ENCODE measurements at places on chromosomes 4 and X.
A peak's percentile ranks its signal among the peaks of the same experiment; 100 is the strongest.

DNA sequence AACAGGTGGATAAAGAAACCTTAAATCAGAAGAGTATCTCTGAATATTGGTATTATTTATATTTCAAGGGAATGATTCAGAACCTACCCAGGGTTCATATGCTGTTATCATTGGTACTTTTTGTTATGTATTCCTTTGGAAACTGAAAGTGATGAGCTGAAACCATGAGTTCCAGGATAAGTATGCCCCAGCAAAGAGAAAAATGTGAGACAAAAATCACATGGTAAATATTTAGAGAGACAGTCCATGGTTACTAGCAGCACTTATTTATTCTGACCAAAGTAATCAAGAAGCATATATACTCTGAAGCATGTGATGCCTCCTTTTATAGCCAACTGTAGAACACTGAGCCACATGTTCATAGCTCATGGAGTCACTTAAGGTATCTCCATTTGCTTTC is 277.7 kb downstream of the ARAP2 start:
- DNase-seq, result no peak

GRCh38 chr4:26978387-26979053 is 117.9 kb downstream of the STIM2 start:
- DNase-seq, result no peak

DNA sequence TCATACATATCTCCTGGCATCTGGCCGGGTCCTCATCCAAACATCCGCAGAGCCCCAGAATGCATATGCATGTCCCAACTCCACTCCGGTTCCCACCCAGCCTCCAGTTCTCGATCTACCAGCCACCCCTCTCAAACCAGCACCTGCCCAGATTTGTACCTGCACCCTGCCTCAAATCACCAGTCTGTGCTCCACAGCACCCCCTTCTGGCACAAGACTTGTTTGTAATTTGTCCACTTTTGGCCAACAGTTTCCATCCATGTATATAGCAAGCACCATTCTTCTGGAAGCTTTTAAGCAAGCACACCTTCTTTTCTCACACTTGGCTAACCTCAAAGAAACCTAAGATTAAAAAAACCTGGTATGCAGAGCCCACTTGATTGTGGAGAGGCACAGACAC is 644.1 kb downstream of the MID1IP1 start:
- no peak for DNase-seq

DNA sequence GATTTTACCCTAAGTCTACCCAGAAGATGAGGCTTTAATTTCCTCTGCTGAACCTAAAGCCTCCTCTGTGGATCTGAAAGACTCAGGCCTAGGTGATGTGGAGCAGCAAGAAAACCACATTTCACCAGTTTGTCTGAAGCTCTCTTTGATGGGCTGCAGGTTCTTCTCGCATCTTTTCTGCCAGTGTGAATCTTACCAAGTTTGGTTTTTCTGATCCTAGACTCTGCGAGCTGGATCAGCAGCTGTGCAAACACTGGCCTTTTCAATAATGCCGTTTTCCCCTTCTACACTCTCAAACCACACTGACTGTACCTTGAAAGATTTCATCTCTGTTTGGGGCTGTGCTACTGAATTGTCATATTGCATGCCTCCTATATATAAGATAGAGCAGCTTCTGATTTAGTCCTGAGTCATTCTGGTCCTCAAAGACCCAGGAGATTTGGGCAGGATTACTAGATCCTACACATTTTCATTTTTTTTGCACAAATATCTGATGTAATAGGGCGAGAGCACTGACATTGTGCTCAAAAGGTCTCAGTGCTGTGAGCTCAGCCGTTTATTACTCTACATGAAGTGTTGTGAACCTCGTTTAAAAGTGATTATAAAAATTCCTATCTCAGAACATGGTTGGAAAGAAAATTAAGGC is 133.6 kb upstream of the FAM9C start:
- no peak for DNase-seq

DNA sequence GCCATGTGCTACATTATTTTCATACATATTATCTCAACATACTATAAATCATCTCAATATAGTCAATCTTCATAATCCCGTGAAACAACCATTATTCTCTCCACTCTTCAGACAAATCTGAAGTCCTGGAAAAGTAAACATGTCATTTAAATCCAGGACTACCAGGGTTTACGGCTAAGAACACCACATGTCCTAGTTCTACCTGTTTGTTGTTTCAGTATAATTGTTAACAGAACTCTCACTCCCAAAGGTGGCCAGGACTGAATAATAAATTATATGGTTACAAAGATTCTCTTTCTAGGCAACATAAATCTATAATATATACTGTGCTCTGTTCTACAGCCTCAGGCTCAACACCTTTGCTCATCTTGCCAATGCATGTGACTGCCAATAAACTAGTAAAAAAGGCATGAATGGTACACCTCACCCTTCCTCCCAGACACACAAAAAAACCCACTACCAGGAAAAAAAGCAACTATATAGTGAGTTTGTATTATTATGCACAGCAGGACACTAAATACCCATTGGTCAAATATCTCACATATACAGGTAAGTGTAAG is 20.1 kb downstream of the EIF4E start:
- no peak for DNase-seq

- no peak for DNase-seq
Measured at GRCh38 chr4:39565878-39566600, 38.8 kb upstream of the UGDH start.

- DNase-seq, result peak; percentile 92
Measured at GRCh38 chr4:87007528-87008446, 73.0 kb downstream of the AFF1 start.

- DNase-seq, result no peak
Measured at GRCh38 chr4:146927695-146928094, 18.0 kb downstream of the TTC29 start.

DNA sequence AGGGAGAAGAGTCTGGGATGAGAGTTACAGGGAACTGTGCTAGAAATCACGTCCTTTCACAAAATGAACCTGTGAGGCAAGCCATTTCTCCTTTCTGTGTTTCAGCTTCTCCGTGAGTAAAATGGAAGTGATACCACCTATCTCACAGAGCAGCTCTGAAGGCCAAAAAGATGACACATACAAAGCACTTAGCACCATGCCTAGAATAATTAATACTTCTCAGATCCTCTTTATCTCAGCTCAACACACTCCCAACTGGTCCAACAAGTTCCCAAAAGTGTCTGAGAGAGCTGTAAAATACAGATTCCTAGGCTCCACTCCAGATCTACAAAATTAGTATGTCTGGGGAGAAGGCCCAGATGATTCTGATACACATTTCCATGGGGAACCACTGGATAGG is 38.3 kb downstream of the LHFPL1 start:
- no peak for DNase-seq

GRCh38 chr4:81883004-81883403 is 411.3 kb upstream of the RASGEF1B start:
- DNase-seq, result no peak

DNA sequence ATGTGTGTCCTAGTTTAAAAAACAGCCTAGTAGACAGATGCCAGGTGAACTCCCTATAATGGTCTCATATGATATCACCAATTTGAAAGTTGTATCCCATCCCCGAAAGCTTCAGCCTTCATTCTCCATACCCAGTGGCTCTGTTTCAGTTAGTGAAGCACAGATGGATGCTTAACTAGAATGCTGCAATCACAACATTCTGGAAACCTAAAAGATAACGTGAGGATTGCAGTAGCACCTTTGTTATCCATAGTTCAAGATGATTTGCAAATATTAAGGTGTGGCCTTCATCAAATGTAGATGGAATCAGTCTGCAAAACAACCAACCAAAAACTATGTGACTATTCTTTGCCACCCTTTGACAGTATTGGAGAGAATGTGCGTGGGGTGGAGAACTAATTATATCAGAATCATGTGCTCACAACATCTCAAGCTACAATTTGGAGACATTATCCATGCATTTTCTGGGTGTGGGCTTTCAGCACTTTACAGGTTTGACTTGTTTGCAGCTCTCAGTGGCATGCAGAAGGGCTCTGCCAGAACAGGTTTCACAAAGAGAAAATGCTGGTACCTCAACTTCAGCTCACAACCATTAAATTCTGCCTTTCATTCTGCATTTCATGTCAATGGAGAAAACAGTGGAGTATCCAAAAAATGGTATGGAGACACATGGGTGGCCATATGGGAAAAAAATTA is 18.3 kb upstream of the PPID start:
- no peak for DNase-seq

DNA sequence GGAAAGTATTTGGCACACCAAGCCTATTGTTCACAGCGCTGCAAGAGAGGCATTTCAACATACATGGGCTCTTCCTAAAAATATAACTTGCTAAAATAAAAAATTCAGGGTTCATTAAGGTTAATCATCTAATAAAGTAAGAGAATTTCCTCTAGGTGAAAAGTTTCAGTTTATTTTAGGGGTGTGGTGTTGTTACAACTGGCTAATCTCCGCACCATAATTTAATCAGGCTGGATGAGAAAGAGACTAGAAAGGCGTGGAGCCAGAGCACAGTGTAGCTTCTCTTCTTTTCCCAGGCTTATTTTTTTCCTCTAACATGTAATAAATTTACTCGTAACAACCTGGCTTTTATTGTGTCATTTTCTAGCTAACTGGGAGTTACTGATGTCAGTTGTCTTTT is 47.9 kb downstream of the FHL1 start:
- DNase-seq, result no peak

GRCh38 chr4:73067971-73068394 is 1.5 kb downstream of the COX18 start:
- no peak for DNase-seq

- DNase-seq, result no peak
Measured at GRCh38 chr4:7607156-7607910, 172.6 kb upstream of the PSAPL1 start.

DNA sequence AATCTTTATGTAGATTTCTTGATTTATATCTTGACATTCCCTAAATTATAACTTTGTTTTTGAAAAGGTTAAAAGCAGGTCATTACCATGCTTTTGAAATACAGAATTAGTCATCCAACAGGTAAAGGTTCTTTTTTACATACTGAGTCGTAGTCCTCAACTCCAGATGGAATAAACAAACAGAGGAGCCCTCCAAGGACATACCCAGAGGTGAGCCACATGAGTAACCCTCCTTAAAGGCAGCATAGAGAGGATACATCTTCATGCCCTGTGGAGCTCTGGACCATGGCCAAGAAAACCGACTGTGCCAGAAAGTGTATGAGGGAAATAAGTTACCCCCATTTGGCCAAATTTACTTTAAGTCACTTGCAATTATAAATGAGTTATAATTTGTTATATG is 95.3 kb upstream of the MCF2 start:
- DNase-seq, result no peak

DNA sequence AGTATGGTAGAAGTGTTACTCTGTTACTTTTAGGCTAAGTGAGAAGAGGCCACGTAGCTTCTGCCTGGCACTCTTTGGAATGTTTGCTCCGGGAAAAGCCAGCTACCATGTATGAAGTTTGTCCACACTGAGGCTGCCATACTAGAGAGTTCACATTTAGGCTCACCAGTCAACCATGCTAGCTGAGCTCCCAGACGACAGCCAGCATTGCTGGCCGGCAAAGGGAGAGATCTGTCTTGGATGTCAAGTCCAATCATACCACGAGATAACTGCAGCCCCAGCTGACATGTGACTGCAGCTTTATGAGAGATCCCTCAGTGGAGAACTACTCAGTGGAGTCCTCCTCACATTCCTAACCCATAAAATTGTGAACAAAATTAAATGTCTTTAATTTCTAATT is 321.2 kb upstream of the F9 start:
- DNase-seq, result no peak

DNA sequence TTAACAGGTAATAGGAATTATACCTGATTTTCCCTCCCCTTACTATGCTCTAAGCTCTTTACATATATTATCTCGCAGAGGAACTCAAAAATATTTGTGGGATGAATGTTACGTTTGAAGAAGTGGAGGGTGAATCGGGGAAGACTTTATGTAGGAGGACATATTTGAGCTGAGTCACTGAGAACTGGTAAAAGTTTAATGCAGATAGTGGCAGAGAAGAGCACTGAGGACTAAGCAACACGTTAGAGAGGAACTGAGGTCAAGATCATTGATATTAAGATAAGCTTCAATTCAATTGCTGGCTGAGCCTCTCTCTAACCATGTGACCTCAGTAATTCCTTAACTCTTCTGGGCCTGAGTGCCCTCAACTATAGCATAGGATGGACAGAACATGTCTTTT is 26.4 kb upstream of the ELOVL6 start:
- no peak for DNase-seq

DNA sequence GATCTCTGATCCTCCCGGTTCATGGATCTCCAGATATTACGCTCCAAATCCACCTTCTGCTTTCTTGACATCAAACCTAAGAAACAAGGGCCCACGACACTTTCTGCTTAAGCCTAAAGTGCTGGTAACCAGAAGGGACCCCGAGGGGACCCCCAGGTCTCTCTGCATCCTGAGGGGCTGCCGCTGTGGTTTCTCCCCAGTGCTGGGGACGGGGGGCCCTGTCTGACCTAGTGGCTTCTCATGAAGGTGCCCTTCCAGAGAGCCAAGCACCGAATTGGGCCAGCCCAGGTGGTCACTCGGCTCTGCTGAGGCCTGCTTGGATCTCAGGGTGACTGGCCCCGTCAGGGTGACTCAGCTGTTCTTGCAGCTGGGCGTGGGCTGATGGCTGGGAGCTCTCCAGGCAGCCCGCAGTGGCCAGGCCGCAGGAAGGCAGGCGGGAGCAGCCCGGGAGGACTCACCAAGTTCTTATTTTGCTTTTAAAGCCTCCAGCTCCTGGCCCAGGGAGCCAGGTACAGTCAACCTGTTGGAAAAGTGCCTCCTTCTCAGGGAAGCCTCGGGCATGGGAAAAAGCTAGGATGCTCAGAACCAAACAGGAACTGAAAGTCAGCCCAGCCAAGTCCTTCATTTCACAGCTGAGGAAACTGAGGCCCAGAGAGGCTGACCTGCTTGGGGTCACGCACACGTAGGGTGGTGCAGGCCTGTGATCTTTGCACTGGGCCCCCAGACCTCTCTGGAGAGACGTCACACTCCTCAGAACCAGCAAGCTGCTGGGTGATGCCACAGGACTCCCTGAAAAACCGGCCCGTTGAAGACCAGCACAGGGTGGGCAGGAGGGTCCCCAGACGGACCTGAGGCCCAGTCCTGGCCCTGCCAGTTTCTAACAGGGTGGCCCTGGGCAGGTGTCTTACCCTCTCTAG is 16.7 kb downstream of the BLOC1S4 start:
- DNase-seq, result peak; percentile 92

DNA sequence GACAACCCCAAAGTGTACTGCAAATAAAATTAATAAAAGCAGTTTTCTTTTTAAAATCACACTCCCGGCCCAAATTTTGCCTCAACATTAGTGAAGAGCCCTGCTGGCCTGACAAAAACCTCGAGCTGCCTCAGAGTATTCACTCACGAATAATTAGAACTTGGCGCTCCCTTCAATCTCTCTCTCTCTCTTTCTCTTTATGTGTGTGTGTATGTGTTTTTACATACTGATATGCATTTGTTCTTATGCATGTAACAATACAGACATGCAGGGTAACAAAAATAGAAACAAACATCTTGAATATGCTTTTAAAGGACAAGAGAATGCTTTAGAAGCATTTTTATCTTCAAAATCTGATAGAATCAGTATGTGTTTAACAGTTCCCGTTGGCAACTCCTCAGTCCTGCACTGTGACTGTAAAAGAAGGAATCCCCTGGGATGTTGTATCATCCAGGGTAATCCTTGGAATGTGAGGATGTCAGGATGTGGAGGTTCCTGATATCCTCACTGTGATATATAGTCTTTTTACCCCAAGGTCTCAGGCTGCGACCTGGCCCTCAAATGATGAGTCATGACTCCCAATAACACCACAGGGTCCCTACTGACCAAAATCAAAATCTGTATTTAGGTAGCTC is 53.0 kb downstream of the PTCHD1 start:
- DNase-seq, result no peak
